ENCODE measurements at places on chromosomes 7 and 10.

- no peak for DNase-seq
These were observed 4.6 kb downstream of the SOSTDC1 start for GRCh38 chr7:16460789-16461493.

- DNase-seq = no peak
These were observed 51.0 kb upstream of the NOBOX start for GRCh38 chr7:144454256-144455039.

- DNase-seq = no peak
These were observed 5.3 kb upstream of the KCNIP2 start for GRCh38 chr10:101848894-101849351.

DNA sequence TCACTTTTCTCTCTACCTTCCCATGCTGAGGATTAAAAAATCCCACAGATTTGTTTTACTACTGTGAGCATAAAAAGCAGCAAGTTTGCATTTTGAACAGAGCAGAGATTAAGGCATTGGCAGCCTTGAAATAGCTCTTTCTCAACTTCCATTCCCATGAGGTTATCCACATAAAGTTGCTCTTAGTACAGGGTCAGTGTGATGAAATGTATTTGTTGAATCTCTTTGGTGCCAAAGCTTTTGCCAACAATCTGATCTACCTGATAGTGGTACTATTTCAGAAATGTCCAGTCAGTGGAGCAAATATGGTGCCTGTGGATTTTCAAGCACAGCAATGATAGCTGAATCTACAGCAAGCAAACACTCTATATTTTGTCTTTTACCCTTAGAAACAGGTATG is 254.8 kb downstream of the INHBA start:
- no peak for DNase-seq

- DNase-seq = no peak
These were observed 8.4 kb upstream of the PDCD4 start for GRCh38 chr10:110863361-110863760.

DNA sequence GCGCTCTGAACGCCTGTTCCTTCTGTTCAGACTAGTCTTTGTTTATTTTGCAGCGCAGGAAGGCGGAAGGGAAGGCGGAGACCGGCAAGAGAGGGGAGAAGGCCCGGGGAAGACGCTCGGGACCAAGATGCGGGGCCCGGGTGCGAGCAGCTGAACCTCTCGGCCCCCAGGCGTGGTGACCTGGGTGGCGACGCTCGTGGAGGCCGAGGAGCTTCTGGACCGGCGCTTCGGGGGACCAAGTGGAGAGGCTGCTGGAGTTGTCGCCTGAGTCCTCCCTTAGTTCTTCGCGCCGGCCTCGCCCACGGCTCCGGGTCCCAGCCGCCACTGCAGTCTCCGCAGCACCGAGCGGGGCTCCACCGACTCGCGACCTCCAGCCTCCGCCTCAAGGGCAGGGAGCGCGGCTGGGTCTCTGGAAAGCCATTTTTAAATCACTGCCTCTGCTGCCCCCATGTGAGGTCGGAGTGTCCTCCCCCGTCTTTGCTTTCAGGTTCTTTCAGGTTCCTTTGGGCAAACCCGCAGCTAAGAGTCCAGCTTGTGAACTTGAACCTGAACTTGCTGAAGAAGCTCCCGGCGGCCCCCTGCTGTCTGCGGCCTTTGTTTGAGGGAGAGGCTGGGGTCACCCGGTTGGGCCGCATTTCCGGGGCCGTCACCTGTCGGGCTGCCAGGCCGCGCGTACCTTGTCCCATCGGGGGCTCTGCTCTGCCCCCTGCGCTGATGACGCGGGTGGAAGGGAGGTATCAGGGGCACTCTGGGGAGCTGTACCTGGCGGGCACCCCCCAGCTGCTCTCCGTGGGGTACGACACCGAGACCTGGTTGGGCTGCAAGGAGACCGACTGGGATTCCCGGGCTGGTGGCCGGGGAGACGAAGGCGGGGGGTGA is 136.0 kb downstream of the KIF20B start:
- DNase-seq = peak; percentile 34

DNA sequence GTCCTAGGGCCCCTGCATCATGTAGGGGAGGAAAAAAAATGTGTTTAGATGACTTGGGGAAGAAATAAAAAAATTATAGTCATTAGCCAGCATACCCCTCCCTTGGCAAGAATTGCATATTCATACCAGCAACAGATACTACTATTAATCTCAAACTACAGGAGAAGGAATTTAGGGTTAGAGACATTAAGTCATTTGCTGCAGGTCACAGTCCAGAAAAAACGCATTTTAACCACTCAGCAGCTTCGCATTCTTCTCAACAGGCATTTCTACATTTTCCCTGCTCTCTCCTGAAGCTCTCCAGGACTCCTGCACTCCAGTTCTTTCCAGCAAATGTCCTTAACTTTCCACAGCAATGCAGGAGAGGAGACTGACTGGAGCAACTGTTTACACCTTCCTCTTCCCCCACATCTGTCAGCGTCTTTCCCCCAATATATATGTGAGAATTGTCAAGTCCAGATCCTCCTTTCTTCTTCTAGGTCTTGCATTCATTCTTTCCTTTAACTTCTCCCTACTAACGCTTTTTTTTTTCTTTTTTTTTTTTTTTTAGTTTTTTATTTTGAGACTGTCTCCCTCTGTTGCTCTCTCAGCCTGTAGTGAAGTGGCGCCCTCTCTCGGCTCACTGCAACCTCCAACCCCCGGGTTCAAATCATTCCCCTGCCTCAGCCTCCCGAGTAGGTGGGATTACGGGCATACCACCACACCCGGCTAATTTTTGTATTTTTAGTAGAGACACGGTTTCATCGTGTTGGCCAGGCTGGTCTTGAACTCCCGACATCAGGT is 35.6 kb downstream of the PRPS1L1 start:
- peak; percentile 40 for DNase-seq

GRCh38 chr7:5394264-5395105 is 29.1 kb downstream of the TNRC18 start:
- DNase-seq = no peak

DNA sequence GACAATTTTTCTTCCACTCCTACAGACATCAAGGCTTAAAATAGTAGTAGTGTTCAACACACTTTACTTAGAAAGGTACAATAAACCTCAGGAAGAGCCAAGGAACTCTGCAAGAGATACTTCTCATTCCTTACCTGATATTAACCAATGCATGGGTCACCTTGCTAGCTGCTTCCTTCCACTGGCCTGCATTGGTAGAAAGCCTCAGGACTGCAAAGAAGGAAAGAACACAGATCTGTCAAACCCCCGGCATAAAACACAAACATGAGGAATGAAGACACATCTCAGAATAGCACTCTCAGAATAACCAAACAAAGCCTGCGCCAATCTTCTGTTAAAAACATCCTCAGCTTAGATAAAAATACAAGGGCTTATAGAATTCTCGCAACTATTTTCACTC is 96.1 kb upstream of the KCNIP2 start:
- no peak for DNase-seq

DNA sequence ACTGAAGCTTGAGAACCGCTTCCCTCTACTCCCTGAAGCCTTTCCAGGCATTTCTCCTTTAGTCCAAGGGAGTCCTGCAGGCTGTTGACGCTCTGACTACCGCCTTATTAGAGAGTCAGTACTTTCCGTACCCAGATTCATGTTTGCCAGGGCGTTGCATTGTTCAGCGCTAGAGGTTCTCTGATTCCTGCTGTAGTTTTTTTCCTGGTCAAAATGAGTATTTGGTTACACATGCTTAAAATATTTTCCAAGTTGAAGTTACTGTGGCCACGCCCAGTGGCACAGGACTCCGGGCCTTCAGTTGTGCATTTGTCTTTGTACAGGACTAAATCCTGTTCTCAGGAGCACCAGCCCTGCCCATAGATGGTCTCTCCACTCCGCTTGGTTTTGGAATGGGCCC is 7.9 kb downstream of the MTURN start:
- DNase-seq = no peak

GRCh38 chr7:158856883-158857668 is 718 bp downstream of the DYNC2I1 start:
- DNase-seq = no peak

DNA sequence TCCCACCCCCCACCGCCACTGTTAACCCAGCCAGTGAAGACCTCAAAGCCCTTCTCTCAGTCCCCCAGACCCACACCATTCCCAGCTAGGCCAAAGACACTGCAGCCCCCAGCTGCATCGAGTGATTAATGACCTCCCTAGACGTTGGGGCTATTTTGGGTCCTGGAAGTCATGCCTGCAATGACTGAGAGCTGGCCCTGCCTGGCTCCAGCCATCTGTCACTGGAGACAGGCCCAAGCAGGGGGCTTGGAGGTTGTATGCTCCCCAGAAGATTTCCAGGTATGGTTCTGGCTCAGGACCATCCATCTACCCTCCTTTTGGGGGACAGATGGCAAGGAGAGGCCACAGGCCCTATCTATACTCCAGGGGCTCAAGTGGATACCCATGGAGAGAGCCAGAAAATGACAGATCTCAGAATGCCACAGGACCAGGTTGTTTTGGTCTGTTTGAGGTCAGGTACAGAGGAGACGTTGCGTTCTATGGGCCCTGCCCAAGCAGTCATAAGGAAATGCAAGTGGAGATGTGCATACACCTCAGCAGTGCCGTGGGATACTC is 5.1 kb downstream of the KCNIP2 start:
- no peak for DNase-seq

DNA sequence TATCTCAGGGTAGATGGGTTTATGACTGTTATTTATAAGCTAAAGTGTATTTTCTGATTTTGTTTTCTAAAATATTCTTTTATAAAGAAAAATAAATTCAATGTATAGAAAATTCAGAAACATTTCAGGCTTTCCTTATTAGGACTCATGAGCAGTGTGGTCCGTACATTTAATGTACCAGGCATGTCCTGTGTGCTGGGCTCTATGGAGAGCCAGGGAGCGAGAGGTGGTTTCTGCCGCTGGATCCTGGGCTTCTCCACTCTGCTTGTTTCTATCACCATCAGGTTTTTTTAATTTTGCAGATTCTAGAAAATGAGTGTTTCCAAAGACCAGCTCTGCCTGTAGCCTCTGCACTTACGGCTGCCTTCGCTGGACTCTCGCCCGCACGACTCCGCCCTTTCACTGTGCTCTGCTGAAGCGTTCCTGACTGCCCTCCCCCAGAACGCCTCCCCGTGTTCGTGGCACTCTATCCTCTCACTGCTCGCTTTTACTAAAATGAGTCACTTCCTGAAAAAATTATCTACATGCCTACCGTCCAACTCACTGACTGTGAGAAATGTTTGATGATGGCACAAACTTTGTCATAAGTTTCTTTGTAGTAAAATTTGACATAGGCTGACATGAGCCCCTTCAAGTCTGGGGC is 188.5 kb downstream of the ZMYND11 start:
- peak; percentile 42 for DNase-seq

GRCh38 chr10:110802551-110803238 is 69.0 kb upstream of the PDCD4 start:
- DNase-seq = peak; percentile 45

GRCh38 chr7:146728611-146729010 is 612.0 kb downstream of the CNTNAP2 start:
- no peak for DNase-seq

DNA sequence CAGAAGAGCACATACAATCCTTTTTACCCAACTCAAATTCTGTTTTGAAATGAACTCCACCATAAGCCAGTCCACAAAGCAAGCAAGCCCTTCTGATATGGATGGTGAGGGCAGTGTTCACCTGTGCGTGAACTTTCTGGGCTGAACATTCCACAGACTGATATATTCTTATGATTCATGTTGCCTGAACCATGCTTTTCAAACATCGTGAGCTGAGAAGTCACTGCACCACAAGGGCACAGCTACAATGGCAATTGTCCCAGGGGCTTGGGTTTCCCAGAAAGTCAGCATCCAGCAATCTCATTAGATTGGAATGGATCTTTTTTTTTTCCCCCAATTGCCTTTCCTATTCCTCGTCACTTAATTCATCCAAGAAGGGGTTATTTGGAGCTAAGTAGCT is 86.9 kb upstream of the ZNF438 start:
- DNase-seq = no peak

DNA sequence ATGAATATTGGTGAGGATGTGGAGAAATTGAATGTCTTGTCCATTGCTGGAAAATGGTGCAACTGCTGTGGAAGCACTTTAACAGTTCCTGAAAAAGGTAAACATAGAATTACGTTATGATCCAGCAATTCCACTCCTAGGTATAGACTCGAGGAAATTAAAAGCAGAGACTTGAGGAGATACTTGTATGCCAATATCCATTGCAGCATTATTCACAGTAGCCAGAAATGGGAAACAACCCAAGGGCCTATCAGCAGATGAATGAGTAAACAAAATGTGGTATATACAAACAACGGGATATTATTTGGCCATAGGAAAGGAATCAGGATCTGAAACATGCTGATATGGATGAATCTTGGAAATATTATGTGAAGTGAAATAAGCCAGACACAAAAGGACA is 32.5 kb upstream of the MTURN start:
- DNase-seq = no peak

DNA sequence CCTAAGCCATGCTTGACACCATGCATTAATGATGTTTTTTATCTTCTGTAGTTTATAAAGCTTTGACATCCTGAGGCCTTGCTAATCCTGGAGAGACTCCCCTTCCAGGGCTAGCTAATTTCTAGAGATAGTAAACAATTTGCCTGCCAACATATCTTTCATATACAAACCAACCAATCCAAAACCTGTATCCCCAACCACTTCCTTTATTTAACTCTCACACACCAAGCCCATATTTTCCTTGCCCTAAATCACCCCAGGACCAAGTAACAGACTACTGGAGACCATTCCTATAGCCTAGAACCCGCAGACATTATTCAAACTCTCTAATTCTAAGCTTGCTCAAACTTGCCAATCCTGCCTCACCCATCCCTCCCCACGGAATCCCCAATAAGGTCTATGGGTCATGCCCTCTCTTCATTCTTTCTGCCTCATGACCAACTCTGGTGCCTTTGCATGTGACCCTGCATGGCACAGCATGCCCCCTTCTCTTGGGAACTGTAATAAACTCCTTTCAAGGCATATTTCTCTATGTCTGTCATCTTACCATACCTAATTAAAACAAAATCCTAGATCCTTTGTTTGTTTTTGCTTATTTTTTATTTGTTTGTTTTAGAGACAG is 116.6 kb upstream of the CACUL1 start:
- no peak for DNase-seq

- no peak for DNase-seq
These were observed 136.7 kb downstream of the PDE1C start for GRCh38 chr7:31933481-31933880.

GRCh38 chr7:150989456-150989855 is 1.4 kb upstream of the NOS3 start:
- DNase-seq = no peak

- no peak for DNase-seq
These were observed 19.2 kb upstream of the SUPV3L1 start for GRCh38 chr10:69160809-69161241.

DNA sequence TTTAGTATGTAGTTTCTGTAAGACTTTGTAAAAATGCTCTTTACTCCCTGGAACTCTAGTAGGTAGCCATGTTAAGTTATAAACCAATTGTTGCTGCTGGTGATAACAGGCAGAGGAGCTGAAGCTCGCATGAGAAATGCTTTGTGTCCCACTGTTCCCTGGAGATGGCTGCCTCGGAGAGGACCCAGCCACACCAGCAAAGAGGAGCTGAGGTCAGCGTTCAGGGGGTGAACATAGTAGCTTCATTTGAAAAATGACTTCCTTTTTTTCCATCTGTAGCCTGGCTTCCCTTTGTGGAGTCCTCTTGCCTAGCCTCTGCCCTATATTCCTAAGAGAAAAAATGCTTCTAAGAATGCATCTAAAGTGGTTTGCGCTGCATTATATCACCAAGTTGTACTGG is 20.3 kb downstream of the CELF2 start:
- no peak for DNase-seq

- no peak for DNase-seq
These were observed 82.2 kb downstream of the PARD3 start for GRCh38 chr10:34732926-34733325.
